KBM-7 (cell line): ENCODE measurements at places on chromosomes 11 and 22.
A peak's percentile ranks its signal among the peaks of the same experiment; 100 is the strongest.

- DNase-seq, result no peak
Observed at GRCh38 chr11:105162506-105162905, 22.9 kb upstream of the CARD18 start.

- no peak for DNase-seq
Observed at GRCh38 chr11:58586998-58587397, 8.1 kb downstream of the ZFP91 start.

DNA sequence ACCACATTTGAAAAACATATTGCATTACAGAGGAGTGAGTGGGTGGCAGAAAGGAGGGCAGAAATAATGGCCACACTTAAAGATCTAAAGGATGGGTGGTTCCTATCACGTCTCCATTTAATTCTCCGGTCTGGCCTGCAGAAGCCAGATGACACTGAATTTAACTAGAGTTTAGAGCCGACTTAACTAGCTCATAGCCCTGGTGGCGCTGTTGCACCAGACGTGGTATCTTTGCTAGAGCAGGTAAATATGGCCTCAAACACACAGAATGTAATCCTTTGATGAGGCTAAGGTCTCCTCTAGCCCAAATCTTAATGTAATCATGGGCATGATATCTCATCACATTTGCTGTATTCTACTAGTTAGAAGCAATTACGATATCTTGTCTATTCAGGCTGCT lies 51.5 kb upstream of the GAL start:
- peak; percentile 58 for DNase-seq

GRCh38 chr22:20433191-20433590 lies 4.4 kb downstream of the SCARF2 start:
- DNase-seq, result no peak

DNA sequence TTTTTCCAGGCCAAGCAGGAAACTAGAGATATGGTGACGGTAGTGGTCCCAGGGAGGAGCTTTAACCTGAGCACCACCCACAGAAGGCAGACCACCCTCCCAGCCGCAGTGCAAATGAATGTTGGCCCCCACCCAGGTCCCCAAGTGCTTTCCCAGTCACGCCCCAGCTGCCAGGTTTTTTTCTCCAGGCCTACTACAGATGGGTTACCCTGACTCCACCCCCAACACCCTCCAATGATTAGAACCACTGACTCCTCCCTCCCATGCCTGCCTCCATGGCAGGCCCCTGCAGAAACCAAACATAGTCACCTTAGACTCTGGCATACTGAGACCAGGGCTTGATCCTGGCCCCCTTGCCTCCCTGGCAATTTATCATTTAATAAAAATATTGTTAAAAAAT lies 58.7 kb upstream of the CHST1 start:
- DNase-seq, result no peak

GRCh38 chr22:43998679-43999264 lies 25.3 kb upstream of the PARVB start:
- no peak for DNase-seq

DNA sequence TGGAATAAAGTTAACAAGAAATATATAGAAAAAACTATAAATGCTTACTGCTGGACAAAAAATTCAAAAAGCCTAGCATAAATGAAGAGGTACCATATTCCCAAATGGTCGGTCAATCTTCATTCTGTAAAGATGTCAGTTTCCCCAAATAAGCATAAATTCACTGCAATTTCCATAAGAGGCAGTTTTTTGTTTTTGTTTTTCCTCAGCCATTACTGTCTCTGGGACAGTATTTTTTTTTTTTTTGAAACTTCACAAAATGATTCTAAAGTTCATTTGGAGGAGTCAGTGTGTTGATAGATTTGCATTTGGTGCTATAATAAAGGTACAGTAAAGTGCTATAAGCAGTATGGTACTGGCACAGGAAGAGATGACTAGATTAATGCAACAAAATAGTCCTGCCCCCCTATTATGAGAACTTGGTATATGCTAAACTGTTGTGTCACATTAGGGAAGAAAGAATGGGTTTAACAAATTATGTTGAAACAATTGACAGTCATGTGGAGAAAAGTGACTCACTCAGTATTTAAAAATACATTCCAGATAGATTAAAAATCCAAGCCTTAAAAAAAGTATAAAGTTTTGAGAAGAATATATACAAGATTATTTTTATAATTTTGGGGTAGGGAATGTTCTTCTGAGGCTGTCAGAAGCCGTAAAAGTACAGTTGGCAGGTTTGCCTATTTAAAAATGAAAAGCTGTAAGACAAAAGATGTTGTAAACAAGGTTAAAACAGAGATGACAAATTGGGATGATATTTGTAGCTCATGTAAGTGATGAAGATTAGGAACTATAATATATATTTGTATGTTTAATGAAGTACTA lies 2.6 kb upstream of the FTH1 start:
- DNase-seq, result no peak

DNA sequence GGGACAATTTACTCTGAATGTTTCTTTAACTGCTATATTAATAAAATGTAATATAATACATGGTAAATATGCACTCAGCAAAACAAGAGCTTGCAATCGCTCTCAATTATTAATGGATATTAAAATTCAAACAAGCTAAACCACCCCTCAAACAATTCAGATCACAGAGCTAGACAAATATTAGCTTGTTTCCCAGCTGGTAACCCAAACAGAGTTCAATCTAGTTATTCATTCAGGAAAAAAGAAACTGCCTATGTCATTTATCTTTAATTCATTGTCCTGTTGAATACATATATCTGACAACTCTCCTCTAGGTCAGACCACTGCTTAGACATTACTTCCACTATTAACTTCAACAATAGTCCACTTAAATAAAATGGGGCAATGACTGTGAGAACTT lies 78.7 kb downstream of the SERGEF start:
- no peak for DNase-seq

DNA sequence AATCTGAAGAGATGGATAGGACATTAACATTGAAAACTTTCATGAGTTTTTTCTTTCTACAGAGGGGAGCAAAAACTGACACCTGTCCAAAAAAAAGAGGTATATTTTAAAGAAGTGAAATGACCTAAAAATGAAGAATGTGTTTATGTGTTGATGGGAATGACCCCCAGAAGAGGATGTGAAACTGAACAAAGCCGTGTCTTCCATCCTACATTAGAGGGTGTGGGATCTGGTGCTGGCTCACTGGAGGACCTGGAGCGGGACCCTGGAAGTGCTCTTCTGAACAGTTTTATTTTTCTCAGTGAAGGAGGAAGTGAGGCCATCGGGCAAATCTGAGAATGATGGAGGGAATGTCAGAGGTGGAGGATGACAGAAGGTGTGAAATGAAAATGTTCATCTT lies 470.1 kb downstream of the NTM start:
- DNase-seq, result no peak

GRCh38 chr11:28521075-28521474 lies 412.9 kb downstream of the METTL15 start:
- DNase-seq, result no peak

DNA sequence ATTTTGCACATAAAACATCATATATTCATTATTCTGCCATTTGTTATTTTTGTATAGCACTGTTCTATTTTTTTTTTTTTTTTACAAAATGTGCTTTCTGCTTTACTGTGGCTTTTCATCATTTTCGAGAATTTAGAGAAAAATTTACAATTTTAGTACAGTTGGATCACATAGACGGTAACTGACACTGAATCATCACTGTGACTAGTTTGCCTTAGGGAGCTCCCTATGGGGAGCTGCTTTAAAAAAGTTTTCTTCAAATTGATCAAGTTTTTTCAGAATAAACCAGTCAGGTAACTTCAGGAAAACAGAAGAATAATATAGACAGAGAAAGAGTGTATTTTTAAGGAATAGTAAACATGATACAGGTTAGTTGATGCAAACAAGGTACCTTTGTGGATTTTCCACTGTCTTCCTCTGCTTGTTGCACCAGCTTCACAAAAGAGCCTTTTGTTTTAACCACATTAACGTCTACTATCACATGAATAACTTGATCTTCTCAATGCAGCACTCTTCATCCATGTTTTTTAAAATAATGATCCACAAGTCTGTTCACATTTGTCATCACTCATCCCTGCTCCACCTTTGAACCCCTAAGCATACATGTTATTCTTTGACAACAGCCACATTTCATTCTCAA lies 327.0 kb downstream of the DYNC2H1 start:
- no peak for DNase-seq

GRCh38 chr11:117970400-117971024 lies 15.7 kb upstream of the IL10RA start:
- DNase-seq, result peak; percentile 85

DNA sequence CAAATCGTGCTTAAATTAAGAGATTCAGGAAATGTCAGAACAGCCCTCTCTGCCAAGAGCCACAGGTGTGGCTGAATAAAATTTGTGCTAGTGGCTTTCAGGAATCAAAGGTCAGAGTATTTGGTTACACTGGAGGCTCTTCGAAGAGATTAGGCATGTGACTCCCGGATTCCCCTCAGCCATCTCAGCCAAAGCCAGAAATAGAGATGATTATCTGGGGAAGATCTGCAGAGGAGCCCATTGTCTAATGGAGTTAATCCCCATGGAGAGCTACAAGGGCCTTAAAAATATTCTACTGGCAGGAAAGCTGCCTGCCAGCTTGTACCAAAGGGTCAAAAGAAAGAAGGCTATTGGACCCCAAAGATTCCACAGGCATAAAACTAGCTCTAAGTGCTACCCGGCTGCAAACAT lies 1259.5 kb downstream of the TBC1D22A start:
- DNase-seq, result no peak

GRCh38 chr11:66494935-66495334 lies 14.7 kb downstream of the DPP3 start:
- no peak for DNase-seq

- no peak for DNase-seq
Observed at GRCh38 chr11:33670250-33671011, 30.2 kb downstream of the C11orf91 start.

- DNase-seq, result no peak
Observed at GRCh38 chr11:45885921-45886721, 670 bp downstream of the MAPK8IP1 start.

- peak; percentile 67 for DNase-seq
Observed at GRCh38 chr11:88474655-88475054, 137.1 kb upstream of the CTSC start.

- DNase-seq, result peak; percentile 8
Observed at GRCh38 chr11:97610000-97610399, 1220.2 kb downstream of the JRKL start.

DNA sequence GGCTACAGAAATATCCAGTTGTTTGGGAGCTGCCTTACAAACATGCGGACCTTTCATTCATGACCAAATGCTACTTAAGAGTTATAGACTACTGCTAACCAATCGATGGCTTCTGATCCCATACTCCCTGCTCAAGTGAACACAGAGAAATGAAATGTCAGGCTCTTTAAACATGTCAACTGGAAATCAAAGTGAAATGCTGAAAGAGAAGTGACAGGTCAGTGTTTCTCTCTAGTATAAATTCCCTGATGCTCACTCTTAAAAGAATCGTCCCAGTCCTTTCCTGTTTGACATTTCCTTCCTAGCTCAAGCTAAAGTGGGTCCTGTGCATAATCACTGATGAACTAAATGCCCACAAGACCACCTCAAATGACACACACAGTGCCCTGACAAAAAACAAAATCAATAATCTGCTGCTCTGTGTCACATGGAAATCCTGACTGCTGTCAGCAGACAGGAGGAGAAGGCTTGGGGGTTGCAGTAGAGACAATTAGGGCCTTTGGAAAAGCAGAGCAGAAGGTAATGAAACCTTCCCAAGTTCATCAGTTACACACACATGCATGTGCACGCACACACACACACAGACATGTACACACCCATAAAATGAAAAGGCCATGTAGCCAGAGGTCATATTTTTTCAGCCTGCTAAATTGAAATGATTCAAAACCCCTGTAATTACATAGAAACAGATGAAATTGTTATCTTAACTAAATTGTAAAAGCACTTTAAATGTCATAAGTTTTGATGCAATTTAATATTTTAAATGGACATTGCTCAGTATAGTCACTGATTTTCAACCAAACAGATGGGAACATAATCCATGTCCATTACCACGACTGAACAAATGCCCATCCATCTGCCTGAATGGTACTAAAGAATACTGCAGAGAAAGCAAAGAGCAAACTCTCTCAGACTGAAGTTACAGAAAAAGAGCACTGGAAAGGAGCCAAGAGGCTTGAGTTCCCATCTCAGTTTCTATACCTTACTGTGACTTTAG lies 330.7 kb downstream of the TTC28 start:
- DNase-seq, result no peak

DNA sequence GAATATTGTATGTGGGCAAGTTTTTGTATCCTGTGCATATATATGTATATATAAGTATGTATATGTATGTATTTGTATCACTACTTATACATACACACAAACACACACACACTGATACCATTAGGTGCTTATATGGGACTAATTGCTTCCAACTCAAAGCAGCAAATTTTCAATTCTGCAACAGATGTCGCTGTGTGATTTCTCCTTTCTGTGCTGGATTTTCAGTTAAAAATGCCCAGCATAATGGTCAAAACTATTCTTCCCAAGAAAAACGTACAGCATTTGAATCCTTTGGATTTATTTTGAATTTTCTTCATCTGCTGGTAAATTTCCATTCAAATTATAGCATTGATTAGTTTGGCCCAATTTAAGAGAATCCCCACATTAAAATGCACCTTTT lies 4.3 kb downstream of the CADM1 start:
- no peak for DNase-seq

- DNase-seq, result no peak
Observed at GRCh38 chr11:16505481-16505880, 149.1 kb upstream of the SOX6 start.

DNA sequence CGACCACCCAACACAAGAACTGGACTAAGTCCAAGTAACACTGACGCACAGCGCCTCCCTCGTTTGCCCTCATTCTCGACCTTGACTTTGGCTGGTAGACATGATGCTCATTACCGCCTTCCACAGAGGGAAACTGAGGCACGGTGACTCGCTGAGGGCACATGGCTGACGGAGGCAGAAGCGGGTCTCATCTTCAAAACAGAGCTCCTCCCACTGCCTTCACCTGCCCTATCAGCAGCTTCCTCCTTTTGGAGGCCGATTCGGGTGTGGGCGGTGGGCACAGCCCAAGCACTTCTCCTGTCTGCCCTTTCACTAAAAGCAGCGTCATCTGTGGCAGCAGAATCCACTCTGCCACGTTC lies 2.0 kb upstream of the KMT5B start:
- peak; percentile 15 for DNase-seq
